CD4-positive, alpha-beta T cell treated with Interleukin-1 beta for 1 hour (primary cell): ENCODE measurements at places on chromosomes 6 and 20.

- DNase-seq, result no peak
Observed at GRCh38 chr6:7341989-7342742, 29.2 kb upstream of the SSR1 start.

DNA sequence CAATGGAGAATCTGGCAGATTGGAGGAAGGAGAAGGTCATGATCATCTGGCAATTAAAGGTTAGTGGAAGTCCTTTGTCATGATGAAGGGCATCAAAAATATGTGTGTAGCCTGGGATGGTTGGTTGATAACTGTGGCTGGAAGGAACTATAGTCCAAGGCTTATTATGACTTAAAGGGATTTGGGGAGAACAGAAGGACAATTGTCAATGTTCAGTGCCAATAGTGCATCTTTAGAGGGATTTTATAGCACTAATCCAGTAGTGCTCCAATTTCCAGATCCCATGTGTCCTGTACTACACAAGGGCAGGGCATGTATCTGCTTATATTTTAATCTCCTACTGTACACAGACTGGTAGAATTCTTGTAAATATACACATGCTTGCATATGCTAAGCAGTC, 5.0 kb upstream of the ZBTB24 start:
- DNase-seq, result no peak

GRCh38 chr6:112986321-112986720, 639.2 kb downstream of the RFPL4B start:
- no peak for DNase-seq

GRCh38 chr6:161618831-161619454, 345.1 kb upstream of the AGPAT4 start:
- DNase-seq, result no peak

DNA sequence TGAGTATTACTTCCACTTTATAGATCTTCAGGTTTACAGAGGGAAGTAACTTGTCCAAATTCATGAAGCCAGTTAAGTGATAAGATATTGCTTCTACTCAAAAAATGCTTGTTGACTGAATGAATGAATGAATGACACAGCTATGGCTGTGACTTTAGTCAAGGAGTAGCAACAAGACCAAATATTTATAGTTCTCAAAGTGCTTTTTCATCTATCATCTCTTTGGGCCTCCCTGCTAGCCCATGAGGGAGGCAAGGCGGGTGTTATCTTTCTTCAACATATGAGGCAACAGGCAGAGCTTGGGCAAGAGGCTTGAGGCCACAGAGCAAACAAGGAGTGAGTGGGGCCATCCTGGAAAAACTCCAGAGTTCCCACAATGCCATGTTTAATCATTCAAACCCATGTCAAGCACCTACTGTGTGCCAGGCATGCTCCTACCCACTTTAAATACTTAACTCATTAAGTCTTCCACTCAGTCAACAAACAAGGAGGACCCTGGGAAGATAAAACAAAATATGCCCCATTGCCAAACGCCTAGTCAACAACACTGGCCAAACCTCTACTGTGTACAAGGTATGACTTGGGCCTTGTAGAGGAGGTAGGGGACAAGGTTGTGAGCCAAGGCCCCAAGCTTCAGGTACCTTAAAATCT, 15.9 kb downstream of the BCL2L1 start:
- no peak for DNase-seq

GRCh38 chr20:1800180-1800579, 95.0 kb upstream of the SIRPA start:
- DNase-seq, result no peak

- no peak for DNase-seq
Observed at GRCh38 chr6:165244524-165245247, 64.7 kb downstream of the C6orf118 start.

DNA sequence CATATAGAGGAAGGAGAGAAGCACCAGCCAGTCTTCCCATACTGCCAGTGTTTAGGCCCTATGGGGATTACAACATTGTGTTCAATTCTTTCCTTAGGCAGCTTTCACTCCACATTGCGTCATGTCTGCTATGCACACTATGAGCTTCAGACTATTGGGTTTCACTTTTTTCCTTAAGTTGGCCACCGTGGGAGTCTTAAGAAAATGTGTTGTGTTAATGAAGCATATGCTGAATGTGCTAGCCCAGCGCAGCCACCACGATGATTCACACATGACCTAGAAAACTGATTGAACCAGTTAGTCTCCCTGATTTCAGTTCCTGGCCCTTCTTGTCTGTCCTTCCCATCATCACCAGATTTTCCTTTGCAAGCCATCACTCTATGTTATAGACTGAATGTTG, 21.5 kb downstream of the TUBB2B start:
- no peak for DNase-seq

DNA sequence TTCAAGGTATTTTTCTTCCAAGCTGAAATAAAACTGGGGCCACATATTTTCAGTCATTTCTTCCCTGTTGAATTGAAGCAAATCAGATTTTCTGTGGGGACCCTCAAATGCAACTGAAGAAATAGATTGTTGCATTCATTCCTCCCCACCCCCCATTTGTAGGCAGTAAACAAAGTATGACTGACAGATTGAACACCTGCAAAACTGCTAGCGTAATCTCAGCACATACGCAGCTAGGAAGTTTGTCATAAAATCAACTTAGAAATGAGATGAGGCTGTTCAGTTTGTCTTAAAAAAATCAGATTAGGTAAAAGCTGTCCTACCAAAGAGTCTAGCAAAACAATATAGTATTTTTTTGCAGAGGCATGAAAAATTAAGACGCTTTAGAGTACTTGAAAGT, 8.9 kb downstream of the GZF1 start:
- DNase-seq, result no peak

- DNase-seq, result no peak
Observed at GRCh38 chr6:81891874-81892273, 139.4 kb upstream of the TENT5A start.

DNA sequence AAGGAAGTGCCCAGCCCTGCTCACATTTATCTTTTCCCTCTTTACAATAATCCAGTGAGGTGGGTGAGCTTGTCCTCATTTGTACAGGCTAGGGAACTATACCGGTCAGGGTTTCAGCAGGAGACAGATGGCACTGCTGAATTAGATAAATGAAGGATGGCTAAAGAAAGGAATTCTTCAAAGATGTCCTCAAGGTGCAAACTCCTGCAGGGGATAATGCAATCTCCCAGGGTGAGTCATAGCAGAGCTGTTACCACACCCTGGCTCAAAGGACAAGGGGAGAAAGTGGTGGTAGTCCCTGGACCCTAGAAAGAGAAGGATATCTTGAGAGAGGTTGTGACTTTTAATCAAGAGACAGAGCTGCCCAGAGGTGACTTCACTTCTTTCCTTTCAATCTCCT, 66.7 kb downstream of the RFPL4B start:
- DNase-seq, result no peak
